Suppressor macrophage treated with lipopolysaccharide for 1 hour (primary cell): ENCODE measurements at places on chromosomes 16 and 17.

DNA sequence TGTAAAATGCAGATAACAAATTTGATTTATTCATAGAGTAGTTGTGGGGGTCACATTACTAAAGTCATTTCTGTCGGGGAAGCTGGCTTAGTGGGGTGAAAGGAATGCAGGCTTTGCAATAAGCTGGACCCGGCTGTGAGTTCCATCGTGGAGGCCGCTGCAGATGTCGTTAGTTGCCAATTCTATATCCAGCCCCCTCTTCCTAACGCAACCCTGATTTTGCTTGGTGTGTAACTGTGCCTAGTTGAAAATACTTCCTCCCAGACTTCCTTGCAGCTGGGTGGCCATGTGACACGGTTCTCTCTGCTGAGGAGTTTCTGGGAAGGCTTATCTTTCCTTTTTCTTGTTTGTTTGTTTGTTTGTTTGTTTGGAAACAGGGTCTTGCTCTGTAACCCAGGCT lies 4.5 kb downstream of the MFSD6L start:
- peak; percentile 16 for DNase-seq

- no peak for DNase-seq
These were observed 80.6 kb downstream of the AMFR start for GRCh38 chr16:56344518-56345405.

GRCh38 chr16:57444711-57445110 lies 2.5 kb downstream of the CIAPIN1 start:
- no peak for DNase-seq

DNA sequence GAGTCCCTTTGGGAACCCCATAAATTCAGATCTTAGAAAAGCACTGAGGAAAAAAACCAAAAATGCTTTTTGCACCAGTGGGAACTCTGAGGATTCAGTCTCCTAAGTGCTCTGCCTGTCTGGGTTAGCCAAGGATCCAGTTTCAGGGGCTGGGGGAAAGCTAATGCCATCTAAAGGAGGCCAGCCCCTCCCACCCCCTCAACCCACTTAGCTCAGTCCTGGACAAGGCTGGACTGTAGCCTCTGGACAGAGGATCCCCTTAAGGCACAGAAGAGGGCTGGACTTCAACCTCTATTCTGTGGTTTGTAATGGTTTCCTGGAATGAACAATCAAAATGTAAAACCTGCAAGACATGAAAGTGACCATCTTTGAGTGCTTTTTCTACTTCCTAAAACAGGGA lies 356.1 kb upstream of the ZFHX3 start:
- no peak for DNase-seq

GRCh38 chr17:79991924-79992648 lies 43.6 kb downstream of the TBC1D16 start:
- no peak for DNase-seq

- DNase-seq = no peak
These were observed 8.3 kb upstream of the RASD1 start for GRCh38 chr17:17504341-17505140.

GRCh38 chr16:14121142-14121541 lies 50.0 kb downstream of the MRTFB start:
- peak; percentile 26 for DNase-seq

GRCh38 chr16:84553873-84554399 lies 49.5 kb upstream of the MEAK7 start:
- no peak for DNase-seq

DNA sequence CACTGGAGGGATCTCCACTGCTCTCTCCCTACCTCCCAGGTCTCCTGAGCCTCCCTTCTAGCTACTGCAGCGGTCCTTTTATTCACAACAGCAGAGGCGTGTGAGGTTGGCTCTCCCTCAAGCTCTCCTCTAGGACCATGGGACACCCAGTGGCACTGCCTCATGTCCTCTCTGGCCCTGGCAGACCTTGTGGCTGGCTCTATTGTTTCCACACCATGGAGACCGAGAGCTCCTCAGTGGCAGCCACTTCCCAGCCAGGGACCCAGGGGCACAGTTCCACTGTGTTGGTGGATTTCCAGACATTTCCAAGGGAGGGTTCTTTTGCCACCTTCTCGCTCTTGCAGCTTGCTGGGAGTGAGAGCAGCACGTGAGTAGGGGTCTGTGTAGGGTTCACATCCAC lies 204.9 kb downstream of the AXIN2 start:
- DNase-seq = no peak

- peak; percentile 34 for DNase-seq
These were observed 25.6 kb downstream of the PMP22 start for GRCh38 chr17:15239491-15239890.
